Naive B cell (primary cell): ENCODE measurements at places on chromosomes 1 and 21. TPM values are rescaled to one million over a fixed set of nuclear protein-coding genes. Genes with fewer than 3 reads are reported as not detected.
A peak's percentile ranks its signal among the peaks of the same experiment; 100 is the strongest.

Gene TTC39A
- polyA plus RNA-seq = not detected

Gene TCHH
- polyA plus RNA-seq = not detected

Gene ALPL
- polyA plus RNA-seq = not detected

Gene FAM110D
- polyA plus RNA-seq = not detected

Gene GJA5
- polyA plus RNA-seq = not detected

Gene PPIH
- polyA plus RNA-seq = 70.8 TPM

DNA sequence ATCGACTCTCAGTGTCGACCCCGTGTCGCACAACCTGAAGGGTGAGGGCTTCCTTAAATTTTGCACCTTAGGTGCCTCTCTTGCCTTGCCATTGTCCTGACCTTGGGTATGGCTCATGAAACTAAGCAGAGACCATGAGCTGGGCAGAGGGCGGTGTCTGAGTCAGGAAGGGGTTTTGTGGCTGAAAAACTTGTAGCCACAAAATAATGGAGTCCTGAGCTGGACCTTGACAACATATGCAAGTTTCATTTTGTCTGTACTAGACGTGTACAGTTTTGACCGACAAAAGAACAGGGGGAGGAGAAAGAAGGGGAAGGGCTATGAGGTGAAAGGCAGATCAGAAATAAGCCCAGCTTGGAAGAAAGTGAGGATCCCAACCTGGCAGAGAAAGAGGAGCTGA lies 8.3 kb upstream of the RUNX1 start:
- H3K36me3 ChIP-seq = no peaks in the 10 kb centered on the region
- no peak overlapping the region for H3K4me3 ChIP-seq
- H3K4me1 ChIP-seq = peaks cover 4% of the 10 kb centered on the region
- DNase-seq = no peak
- peaks cover 6% of the 10 kb centered on the region for H3K27me3 ChIP-seq

DNA sequence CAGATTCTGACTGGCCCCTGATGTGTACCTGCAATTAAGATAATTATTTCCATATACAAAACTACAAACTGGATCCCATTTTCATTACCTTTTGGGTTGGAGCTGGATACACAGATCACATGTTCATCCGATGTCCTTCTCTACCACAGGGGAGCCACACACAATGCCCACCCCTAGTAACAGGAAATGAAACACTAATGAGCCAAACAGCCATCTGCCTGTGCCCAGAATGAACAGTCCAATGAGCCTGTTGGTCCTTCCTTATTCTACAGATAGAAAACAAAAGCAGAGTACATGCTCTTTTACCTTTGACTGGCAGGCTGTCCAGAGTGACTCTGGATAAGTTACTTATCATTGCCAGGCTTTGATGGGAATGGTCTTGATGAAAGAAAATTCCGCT lies 68.6 kb downstream of the SIPA1L2 start:
- H3K36me3 ChIP-seq = no peaks in the 10 kb centered on the region
- H3K4me3 ChIP-seq = no peak overlapping the region
- H3K27me3 ChIP-seq = no peaks in the 10 kb centered on the region
- H3K27ac ChIP-seq = no peak overlapping the region
- H3K4me1 ChIP-seq = no peaks in the 10 kb centered on the region

DNA sequence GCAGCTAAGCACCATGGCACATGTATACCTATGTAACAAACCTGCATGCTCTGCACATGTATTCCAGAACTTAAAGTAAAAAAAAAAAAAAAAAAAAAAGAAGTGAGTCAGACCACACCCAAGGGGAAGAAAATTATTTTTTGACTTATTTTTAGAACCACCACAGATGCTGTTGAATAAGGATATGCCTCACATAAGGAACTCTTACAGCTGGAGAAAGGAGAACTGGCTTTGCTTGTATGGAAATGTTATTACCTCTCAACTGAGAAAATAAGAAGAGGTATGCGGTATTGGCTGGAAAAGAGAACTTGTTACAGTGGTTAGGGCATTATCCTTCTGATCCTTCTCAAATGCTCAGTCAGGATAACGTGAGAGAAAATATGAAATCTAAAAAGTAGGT lies 27.5 kb upstream of the FCER1A start:
- H3K27me3 ChIP-seq = peaks cover 10% of the 10 kb centered on the region
- H3K4me3 ChIP-seq = no peak overlapping the region
- H3K27ac ChIP-seq = no peak overlapping the region
- H3K4me1 ChIP-seq = no peaks in the 10 kb centered on the region
- H3K36me3 ChIP-seq = no peaks in the 10 kb centered on the region

DNA sequence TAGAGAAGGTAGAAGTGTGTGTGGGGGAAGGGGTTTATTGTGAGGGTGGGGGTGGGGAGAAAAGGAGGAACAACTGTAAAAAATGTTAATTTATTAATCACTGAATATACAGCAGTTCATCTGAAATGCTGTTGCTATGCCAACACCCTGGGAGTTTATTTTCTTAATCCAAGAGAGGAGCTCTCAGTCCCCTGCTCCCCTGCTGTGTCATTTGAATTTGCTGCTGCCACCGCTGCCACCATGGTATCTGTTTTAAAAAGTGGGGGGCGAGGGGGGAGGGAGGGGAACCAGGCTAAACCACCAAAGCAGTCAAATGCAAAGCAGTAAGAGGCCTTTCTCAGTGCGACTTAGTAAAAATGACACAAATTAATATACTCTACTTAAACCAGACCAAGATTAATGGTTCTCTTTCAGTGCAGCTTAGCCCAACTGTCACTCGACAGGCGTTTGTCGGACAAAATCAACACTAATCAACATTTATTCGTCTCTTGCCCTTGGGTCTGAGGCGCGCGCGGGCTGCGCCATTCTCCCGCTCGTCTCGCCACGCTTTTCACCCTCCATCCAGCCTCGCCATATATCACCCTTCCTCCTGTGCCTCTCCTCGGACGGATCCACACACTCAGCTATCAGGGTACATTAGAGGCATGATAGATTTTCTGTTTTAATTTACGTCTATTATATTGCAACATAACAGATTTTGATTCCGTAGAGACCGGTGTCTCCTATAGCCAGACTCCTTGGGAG lies 76.2 kb downstream of the PBX1 start:
- H3K27me3 ChIP-seq = no peaks in the 10 kb centered on the region
- no peaks in the 10 kb centered on the region for H3K36me3 ChIP-seq
- no peaks in the 10 kb centered on the region for H3K4me1 ChIP-seq
- no peak overlapping the region for H3K27ac ChIP-seq
- DNase-seq = no peak

GRCh38 chr21:38773099-38774061 lies 32.3 kb upstream of the ETS2 start:
- H3K27ac ChIP-seq = no peak overlapping the region
- peaks cover 60% of the 10 kb centered on the region for H3K27me3 ChIP-seq
- H3K4me1 ChIP-seq = peaks cover 42% of the 10 kb centered on the region

DNA sequence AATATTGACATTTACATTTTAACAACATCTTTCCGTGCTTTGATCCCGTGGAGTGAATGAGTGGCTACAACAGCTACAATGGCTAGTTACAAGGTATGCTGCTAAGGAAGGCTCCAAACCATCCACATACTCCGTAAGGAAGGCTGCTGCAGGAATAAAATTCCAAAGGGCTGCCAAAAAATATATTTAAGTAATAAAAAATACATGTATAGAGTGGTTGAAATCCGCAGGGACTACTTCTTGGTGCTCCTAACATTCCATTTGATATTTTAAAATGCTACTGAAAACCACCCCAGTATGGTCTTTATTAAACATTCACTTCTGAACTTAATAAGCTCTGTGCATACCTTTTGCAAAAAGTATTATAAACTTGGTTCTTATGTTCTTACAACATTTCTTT lies 25.3 kb downstream of the TNFSF4 start:
- no peaks in the 10 kb centered on the region for H3K4me1 ChIP-seq
- no peak for DNase-seq
- no peak overlapping the region for H3K4me3 ChIP-seq
- H3K36me3 ChIP-seq = no peaks in the 10 kb centered on the region
- H3K27ac ChIP-seq = no peak overlapping the region

DNA sequence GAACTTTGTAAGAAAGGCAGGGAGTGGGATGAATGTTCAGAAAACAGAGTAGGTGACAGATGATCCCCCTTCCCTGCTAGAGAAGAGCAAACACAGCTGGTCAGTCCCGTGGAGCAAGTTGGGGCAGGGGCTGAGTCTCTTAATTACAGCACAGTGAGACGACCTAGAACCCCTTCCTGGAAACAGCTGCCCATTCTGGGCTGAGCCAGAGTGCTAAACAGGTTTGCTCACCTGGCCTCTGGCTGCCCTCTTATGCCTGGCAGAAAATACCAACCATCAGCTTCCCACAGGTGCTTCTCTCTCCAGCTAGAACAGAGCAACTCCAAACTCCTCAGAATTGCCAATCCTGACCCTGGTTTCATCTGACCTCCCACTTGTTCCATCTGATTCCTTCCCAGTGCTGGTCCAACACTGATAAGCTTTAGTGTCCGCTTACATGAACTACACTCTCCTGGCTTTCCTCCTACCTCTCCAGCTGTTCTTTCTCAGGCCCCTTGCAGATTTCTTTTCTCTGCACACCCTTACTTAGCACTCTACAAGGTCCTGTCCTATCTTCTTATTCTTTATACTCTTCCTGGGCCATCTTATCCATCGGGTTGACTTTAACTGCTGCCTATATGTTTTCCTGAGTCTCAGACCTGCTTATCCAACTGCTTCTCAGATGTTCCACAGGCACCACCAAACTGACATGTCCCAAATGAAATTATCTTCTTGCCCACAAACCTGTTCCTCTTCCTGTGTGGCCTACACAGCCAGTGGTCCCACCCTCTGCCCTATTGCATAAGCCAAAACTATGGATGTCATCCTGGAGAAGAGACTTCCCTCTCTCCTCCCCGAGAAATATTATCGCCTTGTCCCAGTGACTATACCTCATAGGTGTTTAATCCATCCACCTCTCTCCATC lies 22.6 kb upstream of the COL9A2 start:
- H3K36me3 ChIP-seq = no peaks in the 10 kb centered on the region
- peaks cover 58% of the 10 kb centered on the region for H3K4me1 ChIP-seq
- H3K4me3 ChIP-seq = peak overlapping the region; percentile 10
- peak overlapping the region; percentile 62 for H3K27ac ChIP-seq

- H3K4me3 ChIP-seq = no peak overlapping the region
- peaks cover 8% of the 10 kb centered on the region for H3K4me1 ChIP-seq
These were observed 14.9 kb upstream of the IFNLR1 start for GRCh38 chr1:24201941-24202440.

DNA sequence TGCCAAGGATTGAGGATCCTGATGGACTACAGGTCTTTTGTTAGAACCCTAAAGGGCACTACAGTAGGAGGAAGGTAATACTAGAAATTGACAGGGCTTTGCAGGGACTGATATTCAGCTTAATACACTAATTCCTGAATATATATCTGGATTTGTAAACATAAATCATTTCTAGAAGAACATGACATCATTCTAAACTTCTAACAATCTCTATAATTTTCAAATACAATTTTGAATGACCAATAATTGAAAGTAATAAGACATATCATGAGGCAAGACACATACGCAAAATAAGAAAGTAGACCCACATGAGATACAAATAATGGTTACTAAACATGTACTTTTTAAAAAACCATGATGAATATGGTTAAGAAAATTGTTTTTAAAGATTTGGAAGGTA lies 52.4 kb upstream of the LRRC8B start:
- H3K4me3 ChIP-seq = no peak overlapping the region
- peaks cover 16% of the 10 kb centered on the region for H3K27me3 ChIP-seq
- H3K36me3 ChIP-seq = peaks cover 22% of the 10 kb centered on the region
- no peak overlapping the region for H3K27ac ChIP-seq
- no peak for DNase-seq

DNA sequence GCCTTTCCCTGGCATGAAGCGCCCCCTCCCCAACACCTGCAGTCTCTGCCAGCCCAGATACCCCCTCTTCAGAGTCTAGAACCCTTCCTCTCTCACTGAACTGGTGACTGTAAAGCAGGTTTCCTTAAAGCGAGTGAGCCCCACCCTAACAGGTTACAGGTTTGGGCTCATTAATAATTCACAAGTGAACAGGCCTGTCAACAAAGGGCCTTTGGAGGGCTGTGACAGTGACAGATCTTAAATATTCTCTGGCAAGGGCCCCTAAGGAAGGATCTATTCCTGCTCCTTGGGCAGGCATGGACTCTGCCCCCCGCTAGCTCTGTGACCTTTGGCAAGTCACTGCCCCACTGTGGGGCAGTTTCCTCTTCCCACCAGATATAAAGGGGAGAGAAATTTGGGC lies 5.6 kb upstream of the TTC39A start:
- H3K27me3 ChIP-seq = peaks cover 20% of the 10 kb centered on the region
- H3K4me1 ChIP-seq = peaks cover 4% of the 10 kb centered on the region
- H3K4me3 ChIP-seq = no peak overlapping the region
- H3K27ac ChIP-seq = no peak overlapping the region
- DNase-seq = no peak

DNA sequence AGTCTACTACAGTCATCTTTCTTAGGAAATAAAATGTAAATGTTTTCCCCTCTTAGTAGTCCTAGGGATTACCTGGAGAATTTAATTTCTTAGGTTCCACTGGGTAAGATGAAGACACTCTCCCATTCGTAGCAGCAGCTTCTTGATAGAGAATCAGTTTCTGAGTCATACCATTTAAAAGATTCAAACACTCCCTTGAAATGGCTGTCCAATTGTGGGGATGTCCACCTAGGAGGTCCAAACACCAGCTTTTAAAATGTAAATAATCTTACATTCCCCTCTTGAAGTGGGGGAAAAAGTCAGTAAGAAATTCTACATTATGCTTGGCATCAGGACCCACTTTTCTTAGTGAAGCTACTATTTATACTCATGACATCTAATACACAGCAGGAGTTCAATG lies 37.5 kb downstream of the NDC1 start:
- no peak overlapping the region for H3K27ac ChIP-seq
- H3K27me3 ChIP-seq = no peaks in the 10 kb centered on the region
- no peaks in the 10 kb centered on the region for H3K4me1 ChIP-seq
- DNase-seq = no peak
- H3K4me3 ChIP-seq = no peak overlapping the region

DNA sequence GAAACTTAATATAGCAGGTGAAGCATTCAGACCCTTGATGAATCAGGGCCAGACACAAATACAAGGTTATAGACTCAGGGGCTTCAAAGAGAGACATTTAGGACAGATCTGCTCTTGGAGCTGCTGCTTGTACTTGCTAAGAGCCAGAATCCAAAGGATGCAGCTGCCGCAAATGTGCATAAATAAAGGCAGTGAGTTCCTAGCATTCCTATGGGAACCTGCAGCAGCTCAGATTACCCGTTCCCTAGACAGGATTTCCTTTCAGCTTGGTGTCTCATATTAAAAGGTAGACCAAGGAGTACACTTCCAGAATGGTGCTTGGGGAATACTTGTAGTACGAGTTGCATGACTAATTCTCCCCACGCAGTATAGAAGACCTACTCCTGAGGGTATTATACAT lies 9.7 kb upstream of the LRRC53 start:
- H3K4me1 ChIP-seq = no peaks in the 10 kb centered on the region
- H3K4me3 ChIP-seq = no peak overlapping the region
- H3K36me3 ChIP-seq = no peaks in the 10 kb centered on the region
- no peak for DNase-seq
- no peak overlapping the region for H3K27ac ChIP-seq

DNA sequence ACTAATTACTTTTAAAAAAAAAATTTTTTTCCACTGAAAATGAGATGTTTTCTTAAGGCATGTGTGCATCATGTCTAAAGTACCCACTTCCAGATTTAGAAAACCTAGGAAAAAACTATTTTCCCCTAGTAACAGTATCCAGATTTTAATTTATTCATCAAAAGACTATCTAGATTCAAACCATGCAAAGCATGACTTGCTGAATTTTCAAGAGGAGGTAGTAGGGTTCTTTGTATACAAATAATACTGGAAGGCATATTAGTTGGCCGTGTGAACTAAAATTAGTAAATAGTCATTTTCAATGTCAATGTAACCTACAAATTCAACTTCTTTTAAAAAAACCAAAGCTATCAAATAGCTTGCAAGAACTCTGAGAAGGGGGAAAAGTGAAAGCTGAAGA lies 189.5 kb downstream of the CLEC20A start:
- H3K36me3 ChIP-seq = peaks cover 5% of the 10 kb centered on the region
- H3K4me1 ChIP-seq = no peaks in the 10 kb centered on the region
- no peak for DNase-seq
- H3K27ac ChIP-seq = no peak overlapping the region
- peaks cover 5% of the 10 kb centered on the region for H3K27me3 ChIP-seq
